ENCODE measurements at places on chromosomes 7 and 10. TPM values are rescaled to one million over a fixed set of nuclear protein-coding genes. Genes with fewer than 3 reads are reported as not detected.

The STAG3 gene
- total RNA-seq = 1.2 TPM

The ASCC1 gene
- 41.8 TPM for total RNA-seq

GRCh38 chr10:13331646-13332045 is 16.4 kb downstream of the SEPHS1 start:
- DNase-seq = no peak
- peaks cover 12% of the 10 kb centered on the region for H3K4me1 ChIP-seq
- peaks cover 10% of the 10 kb centered on the region for H3K36me3 ChIP-seq
- no peak overlapping the region for H3K4me3 ChIP-seq
- no peak overlapping the region for H3K27ac ChIP-seq

- no peaks in the 10 kb centered on the region for H3K36me3 ChIP-seq
- no peaks in the 10 kb centered on the region for H3K27me3 ChIP-seq
Observed at GRCh38 chr10:1394155-1394912, 338.1 kb downstream of the WDR37 start.

GRCh38 chr10:26831936-26832335 is 28.8 kb downstream of the ABI1 start:
- H3K27me3 ChIP-seq = no peaks in the 10 kb centered on the region
- no peak overlapping the region for H3K4me3 ChIP-seq
- peaks cover 12% of the 10 kb centered on the region for H3K4me1 ChIP-seq
- DNase-seq = no peak

The SHLD2 gene
- 26.1 TPM for total RNA-seq

DNA sequence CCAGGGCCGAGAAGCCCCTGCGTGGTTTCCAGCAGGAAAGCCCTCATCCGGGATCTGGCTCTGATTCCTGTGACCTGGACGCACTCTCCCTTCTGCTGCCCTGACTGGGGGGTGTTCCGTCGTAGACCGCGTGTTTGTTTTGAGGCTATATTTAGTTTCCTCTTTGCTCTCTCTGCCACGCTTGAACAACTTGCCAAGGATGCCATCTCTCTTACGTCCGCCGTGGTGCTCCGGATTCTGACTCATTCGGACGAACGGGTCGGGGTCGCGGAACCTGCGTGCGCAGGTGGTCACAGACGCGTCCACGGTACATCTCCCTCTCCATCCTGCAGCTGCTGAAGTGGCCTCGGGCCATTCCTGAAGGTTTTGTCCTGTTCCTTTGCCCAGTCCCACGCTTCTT is 10.4 kb upstream of the SORCS3 start:
- H3K27me3 ChIP-seq = peaks cover 74% of the 10 kb centered on the region
- no peak overlapping the region for H3K4me3 ChIP-seq
- H3K4me1 ChIP-seq = no peaks in the 10 kb centered on the region
- H3K27ac ChIP-seq = no peak overlapping the region

The CALML5 gene
- total RNA-seq = not detected

DNA sequence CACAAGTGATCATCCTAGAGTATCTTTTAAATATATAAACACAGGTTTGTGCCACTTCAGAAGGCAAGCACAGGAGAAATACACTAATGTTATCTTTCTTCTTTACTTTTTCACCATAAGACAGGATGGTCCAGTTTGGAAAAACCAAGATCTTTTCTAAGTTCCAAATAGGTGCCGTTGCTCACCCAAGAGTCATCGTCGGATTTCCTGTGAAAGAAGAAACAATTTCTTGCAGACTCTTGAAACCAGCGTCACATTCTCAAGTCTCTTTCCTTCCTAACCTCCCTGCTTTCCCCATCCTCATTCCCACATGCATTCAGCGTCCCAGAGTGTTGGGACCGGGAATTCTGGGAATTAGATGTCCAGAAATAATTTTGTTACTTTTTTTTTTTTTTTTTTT is 42.8 kb upstream of the GSDME start:
- H3K27ac ChIP-seq = no peak overlapping the region
- no peaks in the 10 kb centered on the region for H3K27me3 ChIP-seq
- H3K36me3 ChIP-seq = peaks cover 5% of the 10 kb centered on the region
- H3K4me3 ChIP-seq = no peak overlapping the region

- no peak for DNase-seq
- no peak overlapping the region for H3K27ac ChIP-seq
- H3K36me3 ChIP-seq = no peaks in the 10 kb centered on the region
- no peak overlapping the region for H3K4me3 ChIP-seq
- H3K4me1 ChIP-seq = no peaks in the 10 kb centered on the region
Observed at GRCh38 chr10:12250181-12250580, 54.2 kb downstream of the CDC123 start.
